ENCODE measurements at places on chromosomes 13 and 19.

DNA sequence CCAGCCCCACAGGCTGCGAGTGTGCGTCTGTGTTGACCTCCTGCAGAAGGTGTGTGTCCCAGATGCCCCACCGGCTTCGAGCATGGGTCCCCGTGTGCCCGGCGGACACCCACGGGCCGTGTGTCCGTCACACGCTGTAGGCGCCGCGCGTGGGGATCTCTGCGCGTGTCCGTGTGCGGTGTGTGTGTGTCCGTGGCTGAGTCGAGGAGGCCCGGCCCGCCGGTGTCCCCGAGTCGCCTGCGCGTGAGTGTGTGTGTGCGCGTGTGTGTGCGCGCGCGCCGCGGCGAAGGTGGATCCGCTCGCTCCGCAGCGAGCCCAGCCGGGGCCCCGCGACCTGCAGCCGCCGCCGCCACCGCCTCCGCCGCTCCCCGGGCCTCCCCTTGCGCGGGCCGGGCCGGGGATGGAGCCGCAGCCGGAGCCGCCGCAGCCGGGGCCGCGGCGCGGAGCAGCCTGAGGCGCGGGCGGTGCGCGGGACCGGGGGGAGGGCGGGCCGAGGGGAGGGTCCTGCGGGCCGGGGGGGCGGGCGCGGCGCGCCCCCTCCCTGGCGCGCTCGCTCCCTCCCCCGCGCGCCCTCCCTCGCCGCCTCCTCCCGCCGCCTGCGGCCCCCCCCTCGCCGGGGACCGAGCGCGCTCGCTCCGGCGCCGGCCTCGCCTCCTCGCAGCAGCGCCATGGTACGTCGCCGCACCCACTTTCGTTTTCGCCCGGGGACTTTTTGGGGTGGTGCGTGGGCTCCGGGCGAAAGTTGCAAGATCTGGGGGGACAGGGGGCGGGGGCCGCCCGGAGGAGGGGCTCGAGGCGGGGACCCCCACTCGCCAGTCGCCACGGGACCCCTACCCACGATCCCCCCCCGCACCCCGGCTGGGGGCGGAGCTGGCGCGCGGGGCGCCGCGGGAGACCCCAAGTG is 7.1 kb upstream of the NFIC start:
- DNase-seq: peak; percentile 66

DNA sequence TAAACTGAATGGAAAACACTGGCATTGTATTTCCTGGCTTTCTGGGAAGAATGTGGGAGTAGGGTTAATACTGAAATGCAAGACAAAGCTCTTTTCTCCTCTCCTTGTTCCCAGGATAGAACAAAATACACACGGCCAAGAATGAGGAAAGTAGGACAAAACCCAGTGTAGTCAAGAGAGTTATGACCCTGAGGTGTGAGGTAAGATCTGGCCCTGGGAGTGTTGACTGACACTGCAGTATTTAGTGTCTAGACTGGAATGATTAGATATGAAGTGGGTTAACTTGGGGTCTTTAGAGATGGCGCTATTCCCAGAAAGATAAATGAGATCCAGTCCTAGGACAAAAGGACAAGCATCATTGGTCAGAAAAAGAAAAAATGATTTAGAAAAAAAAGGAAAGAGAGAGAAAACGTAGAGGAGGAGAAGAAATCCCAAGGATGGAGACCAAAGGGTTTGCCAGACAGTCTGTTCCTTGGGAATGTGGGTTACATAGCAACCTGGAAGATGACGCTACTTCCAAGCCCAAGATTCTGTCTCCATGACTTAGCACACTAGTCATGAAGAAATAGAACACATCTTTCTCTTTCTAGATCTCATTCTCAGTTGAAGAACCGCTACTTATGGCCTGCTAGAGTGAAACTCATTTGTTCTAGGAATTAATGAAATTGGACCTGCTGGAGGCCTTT is 543.6 kb upstream of the GPC6 start:
- no peak for DNase-seq

DNA sequence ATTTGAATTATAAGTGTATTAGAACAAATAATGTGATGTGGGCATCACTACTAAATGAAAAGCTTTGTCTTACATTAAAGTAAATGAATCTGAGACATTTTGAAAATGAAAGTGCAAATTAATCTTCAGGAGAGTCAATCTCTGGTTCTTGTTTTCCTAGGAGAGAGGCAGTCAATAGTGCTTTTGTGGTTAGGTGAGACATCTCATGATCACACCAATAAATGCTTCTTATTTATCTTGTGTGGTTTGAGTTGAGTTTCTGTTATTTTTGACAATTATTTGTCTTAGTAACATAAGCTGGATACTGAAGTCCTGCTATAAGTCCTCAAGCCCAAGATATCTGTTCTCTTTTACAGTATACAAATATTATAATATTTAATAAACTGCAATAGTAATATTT is 1378.0 kb upstream of the PCDH9 start:
- DNase-seq: no peak

DNA sequence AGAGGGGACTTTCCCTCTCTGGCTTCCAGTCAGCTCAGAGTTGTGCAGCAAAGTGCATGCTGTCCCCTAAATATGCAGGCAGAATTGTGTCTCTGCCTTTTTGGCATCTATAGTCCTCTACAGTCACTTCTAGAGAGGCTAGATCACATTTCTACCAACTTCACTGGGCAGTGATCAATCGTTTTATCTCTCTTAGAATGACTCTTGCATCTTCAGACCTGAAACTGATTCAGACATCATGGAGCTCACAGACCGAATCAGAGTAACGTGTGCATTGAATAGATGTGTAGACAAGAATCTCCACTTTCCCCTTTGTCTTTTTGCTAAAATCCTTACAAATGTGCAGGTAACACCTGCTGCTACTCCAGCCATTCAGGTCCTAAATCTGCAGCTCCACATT is 6.2 kb downstream of the ZNF253 start:
- no peak for DNase-seq

GRCh38 chr13:53405616-53406015 is 377.0 kb downstream of the OLFM4 start:
- no peak for DNase-seq

GRCh38 chr13:66780814-66781213 is 449.3 kb downstream of the PCDH9 start:
- DNase-seq: no peak

GRCh38 chr13:31122544-31123260 is 39.0 kb downstream of the HSPH1 start:
- no peak for DNase-seq
